Liver (tissue), 10 donors: ENCODE measurements at places on chromosomes 1 and 21. TPM values are rescaled to one million over a fixed set of nuclear protein-coding genes. Genes with fewer than 3 reads are reported as not detected.

BATF3 gene
- total RNA-seq: 1.0 TPM

CCDC181 gene
- not detected for total RNA-seq

AGT gene
- 1,596 TPM for total RNA-seq

ICOSLG gene
- total RNA-seq: 1.6 TPM

RCSD1 gene
- total RNA-seq: 8.3 TPM

PGBD5 gene
- total RNA-seq: 3.2 TPM
